Astrocyte of the spinal cord (primary cell): ENCODE measurements at places on chromosomes 4 and X.

DNA sequence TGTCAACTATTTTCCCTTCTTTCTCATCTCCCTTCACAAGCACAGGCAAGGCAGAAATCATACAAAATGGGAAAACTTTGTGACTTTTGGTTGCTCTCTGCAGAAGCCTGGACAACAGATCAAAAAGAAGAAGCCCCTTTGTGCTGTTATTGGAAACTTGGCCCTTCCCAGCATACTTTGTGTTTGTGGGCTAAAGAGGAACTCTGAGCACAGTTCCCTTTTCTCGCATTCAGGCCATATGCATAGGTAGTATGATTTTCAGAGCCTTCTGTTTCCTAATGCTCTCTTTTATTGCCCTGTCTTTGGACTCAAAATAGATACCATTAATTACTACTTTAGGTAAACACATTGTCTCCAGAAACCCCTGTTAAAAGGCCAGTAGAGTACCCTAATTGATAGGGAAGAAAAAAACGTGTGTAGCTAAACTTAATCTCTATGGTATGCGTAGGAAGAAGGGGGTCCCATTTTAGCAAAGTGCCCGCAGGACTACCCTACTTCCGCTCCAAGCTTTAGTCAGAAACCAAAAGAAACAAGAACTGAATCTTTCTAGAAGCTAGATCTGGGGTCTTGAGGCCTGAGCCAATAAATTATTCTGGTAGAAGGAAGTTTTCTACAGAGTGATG, 26.6 kb downstream of the VSIG4 start:
- no peak for DNase-seq

GRCh38 chr4:150224896-150225591, 146.8 kb downstream of the DCLK2 start:
- DNase-seq, result peak; percentile 99

DNA sequence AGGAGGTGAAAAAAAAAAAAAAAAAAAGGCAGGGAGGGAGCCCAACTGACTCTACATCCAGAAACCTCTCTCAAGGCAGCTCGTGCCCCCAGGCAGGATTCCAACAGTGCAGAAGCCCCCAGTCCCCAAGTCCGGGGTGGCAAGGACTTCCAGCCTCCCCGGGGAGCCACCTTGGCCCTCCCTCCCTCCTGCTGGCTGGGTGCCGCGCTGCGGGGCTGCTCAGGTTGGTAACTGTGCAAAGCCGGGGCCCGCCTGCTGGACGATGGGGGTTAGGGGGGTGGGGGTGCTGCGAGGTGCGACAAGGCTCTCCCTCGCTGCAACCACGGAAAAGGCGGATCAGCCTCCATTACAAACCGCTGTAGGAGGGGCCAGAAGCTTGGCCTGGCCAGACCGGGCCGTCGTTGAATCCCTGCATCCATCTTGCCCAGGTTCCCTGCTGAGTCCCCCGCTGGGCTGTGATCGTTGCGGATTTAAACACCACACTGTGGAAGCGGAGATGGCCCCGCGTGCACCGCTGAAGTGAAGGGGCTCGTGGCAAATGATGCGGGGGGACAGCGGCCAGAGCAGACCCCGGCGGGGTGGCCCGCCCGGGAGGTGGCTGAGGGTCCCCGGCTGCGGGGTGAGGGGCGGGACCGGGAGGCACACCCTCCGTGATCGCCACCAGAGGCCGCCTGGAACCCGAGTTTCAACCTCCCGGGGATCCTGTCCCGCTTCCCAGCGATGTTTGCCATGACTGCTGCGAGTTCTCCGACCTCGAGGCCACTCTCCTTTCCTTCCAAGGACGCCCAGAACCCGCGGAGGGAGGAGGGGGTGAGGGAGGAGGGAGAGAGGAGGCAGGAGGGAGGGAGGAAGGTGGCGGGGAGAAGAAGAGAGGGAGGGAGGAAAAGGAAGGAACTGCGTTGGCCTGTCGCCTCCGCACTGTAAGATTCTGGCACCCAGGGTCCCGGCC, 58.0 kb upstream of the DDX3X start:
- DNase-seq, result peak; percentile 46

DNA sequence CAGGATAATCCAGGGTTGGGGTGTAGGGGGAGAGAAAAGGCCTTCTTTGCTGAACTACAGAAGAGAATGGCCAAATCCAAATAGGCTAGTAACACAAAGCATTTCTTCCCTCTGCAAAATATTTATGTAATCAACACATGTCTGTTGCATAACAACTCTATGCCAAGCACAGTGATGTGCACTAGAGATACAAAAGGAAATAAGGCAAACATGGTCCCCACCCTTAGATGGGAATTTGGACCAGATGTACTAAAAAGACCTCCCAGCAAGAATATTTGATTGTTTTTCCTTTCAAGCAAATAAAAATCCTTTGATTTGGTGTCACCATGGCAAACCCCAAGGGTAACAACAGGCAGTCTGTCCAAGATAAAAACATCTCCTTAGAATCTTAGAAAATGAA, 177.6 kb upstream of the FGF13 start:
- no peak for DNase-seq

DNA sequence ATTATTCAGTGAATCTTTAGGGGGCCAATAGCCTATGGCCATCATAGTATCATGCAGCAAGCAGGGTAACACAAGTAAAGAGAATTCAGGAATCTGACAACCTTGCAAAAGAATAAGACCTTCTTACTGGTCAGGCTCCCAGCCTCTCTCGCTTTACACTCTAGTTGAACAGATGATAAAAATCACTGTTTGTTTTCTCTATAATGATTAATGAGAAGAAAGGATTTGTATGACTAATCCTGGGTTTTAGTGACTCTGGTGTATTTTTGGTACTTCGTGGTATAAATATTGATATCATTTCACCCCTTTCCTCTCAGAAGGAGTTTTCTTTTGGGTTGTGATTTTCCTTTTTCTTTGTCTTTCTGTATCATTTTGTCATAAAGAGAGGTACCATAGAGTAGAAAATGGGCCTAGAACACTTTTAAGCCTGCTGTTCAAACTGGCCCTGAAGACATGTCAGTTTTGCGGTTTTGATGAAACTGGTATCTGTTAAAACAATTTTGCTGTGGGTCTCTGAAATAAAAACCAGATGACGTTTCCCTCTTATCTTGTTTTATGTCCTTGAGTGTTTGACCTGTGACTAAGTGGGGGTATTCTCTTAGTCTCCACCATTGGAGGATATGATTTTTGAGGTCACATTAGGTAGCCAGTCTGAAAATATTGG, 294.9 kb upstream of the TBX22 start:
- no peak for DNase-seq

DNA sequence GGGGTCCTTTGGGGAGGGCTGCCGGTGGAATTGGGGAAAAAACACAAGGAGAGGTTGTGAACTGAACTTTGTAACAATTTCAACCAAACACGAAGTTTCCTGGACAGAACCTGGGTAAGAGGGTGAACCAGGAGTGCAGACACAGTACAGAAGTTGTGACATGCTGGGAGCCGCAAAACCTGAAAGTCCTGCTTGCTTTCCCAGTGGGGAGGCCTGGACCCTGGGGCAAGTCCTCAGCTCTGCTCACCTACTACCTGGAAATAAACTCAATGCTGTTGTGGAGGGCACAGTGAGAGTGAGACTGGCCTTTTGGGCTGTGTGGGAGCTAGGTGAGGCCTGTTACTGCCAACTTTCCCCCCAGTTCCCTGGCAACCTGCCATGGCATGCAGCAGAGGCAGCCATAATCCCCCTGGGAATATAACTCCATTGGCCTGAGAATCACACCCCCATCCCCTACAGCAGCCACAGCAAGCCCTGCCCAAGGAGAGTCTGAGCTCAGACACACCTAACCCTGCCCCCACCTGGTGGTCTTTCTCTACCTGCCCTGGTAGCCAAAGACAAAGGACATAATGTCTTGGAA, 162.8 kb downstream of the THOC2 start:
- no peak for DNase-seq

GRCh38 chrX:53456254-53456653, 22.1 kb upstream of the HSD17B10 start:
- no peak for DNase-seq

DNA sequence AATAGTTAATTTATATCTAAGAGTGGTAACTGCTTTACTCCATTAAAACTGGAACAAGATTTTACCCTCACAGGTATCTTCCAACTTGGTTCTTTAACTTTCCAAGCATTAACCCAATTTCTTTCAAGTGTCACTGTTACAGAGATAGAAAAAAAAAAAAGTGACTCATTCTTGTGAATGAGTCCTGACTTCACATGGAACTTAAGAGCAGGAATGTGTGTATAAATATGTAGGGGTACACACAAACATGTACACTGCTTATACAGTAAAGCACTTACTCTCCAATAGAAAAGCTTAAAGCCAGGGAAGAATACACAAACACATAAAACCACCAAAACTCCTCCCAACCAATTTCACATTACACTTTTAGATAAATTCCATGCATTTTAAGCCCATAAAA, 38.8 kb downstream of the TAPT1 start:
- DNase-seq, result no peak

GRCh38 chr4:7015383-7016035, 27.7 kb upstream of the TADA2B start:
- DNase-seq, result peak; percentile 55

GRCh38 chr4:183960046-183960420, 54.9 kb downstream of the STOX2 start:
- DNase-seq, result peak; percentile 76

DNA sequence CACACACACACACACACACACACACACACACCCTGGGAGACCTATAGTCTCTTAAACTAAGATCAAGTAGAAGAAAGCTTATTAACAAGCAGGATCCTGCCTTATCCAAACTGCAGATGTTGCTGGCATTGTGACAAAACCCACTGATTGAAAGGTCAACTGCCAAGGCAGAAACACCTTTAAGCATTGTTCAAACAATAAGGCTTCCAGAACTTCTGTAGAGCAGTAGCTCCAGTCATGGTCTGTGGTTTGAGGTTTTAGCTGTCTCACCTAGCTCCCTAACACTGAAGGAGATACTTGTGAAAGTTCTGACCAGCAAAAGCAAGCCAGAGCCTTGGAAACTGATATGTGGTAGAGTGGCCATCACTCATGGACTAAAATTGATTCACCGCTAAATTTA, 59.8 kb downstream of the PTCHD1 start:
- peak; percentile 2 for DNase-seq

- no peak for DNase-seq
These were observed 36.8 kb upstream of the VMA21 start for GRCh38 chrX:151359931-151360871.

DNA sequence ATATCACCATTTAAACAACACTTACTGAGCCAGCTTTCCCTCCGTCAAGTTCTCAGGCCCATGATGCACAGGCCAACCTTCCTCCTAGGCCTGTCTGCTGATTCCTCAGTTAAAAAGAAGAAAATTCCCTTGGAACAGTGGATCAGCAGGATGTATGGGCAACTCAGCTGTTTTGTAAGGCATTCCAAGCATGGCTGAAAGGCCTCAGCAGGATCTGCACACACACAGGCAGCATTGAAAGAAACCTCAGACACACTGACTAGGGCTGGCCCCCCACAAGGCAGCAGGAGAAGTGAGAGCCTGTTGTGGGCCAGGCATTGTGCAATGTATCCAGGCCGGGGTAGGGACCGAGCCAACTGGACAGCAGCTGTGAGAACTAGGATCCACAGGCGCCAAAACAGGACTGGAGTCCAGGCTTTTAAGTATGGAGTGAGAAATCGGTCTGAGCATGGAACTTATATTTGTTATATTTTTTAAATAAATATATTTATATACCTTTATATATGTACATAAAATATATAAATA, 171.4 kb downstream of the NWD2 start:
- DNase-seq, result no peak

GRCh38 chrX:16635596-16635995, 14.4 kb upstream of the S100G start:
- no peak for DNase-seq

- peak; percentile 49 for DNase-seq
These were observed 70.1 kb downstream of the PRSS12 start for GRCh38 chr4:118282692-118283091.

GRCh38 chr4:26130173-26130572, 190.6 kb upstream of the RBPJ start:
- no peak for DNase-seq

GRCh38 chrX:8010105-8010504, 82.9 kb upstream of the PNPLA4 start:
- no peak for DNase-seq

DNA sequence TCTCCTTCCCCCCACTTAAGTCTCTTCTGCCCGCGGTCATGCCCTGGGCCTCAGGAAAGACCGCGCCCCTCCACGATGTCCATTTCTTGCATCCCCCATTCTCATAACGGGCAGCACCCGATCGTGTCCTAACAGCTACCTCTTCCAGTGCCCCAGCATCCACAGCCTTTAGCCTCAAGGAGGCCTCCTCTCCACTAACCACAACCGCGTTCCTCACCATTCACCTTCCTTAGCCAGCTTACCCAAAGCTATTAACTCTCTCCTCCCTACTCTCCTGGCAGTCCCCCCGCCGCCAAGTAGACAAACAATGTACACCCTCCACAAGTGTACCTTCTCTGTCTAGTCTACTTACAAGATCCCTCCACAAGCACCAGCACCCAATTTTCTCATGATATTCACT, 58.6 kb upstream of the PAGE5 start:
- DNase-seq, result peak; percentile 7

- no peak for DNase-seq
These were observed 33.6 kb downstream of the LNX1 start for GRCh38 chr4:53557669-53558064.

DNA sequence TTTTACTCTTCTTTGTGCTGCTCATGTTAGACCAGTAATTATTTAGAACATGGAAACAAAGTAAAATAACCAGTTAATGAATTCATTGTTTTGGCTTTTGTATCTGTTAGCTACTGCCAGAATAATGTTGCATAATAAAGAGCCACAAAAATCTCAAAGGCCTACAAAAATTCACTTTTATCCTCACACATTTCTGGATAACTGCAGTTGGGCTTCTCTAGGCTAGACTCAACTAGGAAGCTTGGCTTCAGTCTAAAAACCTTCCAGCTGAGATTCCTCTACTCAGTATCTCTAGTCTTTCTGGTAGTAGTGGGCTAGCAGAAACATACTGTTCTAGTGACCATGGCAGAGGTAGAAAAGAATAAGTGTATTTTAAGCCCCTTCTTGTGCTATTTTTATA, 73.0 kb downstream of the FAT4 start:
- DNase-seq, result peak; percentile 13

GRCh38 chr4:20395160-20395773, 143.6 kb downstream of the SLIT2 start:
- no peak for DNase-seq

DNA sequence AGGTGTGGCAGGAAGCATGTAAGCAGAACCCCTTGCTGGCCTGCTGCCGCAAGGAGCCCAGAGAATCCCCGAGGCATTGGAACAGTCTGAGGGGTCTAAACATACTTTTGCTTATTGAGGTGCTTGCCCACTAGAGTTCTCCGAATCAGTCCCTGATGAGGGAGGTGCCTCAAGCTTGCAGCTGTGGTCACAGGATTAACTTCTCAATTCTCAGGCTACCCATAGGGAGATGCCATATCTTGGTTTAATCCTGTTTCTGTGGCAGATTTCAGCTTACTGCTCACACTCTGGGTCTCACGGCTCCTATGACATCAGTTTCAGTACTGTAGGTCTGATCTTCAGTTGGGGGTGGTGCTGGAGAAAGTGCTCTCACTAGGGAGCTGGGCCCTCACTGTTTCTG, 39.9 kb downstream of the CCNG2 start:
- no peak for DNase-seq
